ENCODE measurements at places on chromosomes 4 and X.
A peak's percentile ranks its signal among the peaks of the same experiment; 100 is the strongest.

DNA sequence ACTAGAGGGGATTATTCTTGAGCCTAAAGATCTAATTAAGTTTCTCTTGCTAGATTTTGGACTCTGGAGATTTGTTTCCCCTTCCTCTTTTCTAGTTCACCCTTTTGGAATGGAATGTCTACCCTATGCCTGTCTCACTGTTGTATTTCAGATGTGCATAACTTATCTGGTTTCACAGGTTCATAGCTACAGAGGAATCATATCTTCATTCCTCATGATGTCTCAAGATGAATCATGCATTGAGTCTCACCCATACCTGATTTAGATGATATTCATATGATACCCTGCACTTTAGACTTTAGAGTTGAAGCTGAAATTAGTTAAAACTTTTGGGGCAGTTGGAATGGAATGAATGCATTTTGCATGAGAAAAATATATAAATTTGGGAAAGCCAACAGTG, 246.7 kb downstream of the HS3ST1 start:
- no peak for DNase-seq

DNA sequence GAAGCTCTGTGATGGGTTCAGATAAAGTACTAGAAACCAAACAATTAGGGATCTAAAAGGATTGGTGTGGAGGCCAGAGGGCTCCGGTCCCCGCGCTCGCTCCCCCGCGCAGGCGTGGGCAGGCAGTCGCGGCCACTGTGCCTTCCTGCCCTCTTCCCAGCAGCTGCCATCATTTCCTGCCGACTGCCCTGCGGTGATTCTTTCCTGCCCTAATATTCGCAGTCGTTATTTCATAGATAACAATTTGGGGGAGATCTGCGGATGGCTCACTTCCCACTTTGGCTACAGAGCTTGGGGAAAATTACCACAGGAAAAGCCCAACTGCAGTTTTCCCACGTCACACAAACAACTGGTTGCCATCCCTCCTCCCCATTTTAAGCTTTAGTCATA, 2.2 kb downstream of the GRIA2 start:
- DNase-seq: no peak

DNA sequence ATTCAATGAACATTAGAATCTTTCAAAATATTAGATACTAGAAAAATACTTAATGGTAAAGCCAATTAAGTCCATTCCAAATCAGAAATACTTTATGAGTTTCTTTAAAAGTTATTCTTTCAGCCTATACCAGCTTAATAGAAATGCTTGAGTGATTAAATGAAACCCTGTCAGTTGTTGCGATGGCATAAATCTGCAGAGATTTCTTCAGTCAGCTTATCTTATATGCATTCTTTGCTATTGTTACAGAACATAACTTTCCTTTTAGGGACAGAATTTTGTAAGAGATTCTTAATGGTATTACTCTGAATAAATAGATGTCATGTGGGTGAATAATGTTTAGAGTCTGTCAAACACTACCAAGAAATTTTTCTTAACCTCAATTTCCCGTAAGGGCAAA, 325.0 kb upstream of the HAND2 start:
- no peak for DNase-seq

- DNase-seq: no peak
Observed at GRCh38 chr4:108058685-108059440, 69.2 kb downstream of the HADH start.

- no peak for DNase-seq
Observed at GRCh38 chr4:8385611-8386010, 54.9 kb downstream of the ACOX3 start.

GRCh38 chr4:143381189-143382118, 44.8 kb downstream of the GAB1 start:
- DNase-seq: peak; percentile 95

DNA sequence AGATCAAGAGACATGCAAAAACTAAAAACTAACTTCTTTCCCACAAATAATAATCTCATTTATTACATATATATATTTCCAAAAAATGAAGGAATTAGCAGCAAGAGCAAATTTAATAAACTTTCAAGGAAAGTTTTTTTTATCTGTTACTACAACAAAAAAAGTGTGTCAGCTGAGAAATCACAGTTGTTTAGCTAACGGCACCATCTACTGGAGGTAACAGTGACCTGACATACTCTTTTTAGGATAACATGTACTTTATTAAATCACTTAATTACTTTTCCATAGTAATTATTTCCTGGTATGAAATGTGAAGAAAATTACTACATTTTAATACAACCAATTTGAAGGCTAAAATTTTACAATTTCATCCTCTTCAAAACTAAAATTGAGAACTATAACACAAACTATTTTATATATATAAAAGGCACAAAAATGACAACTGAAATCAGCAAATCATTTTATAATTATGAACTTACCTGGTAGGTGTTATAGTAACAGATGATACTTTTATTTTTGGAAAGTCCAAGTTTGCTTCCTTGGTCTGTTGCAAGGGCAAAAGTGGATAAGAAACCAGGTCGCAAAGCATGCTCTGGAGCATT, 9.1 kb downstream of the LAMTOR3 start:
- DNase-seq: no peak

- DNase-seq: peak; percentile 4
Observed at GRCh38 chr4:7412554-7412912, 22.2 kb downstream of the PSAPL1 start.

GRCh38 chr4:152579916-152580315, 44.0 kb upstream of the FBXW7 start:
- DNase-seq: no peak

GRCh38 chr4:126742048-126742447, 890.7 kb upstream of the INTU start:
- no peak for DNase-seq

- DNase-seq: no peak
Observed at GRCh38 chr4:82493721-82494425, 63.5 kb downstream of the ENOPH1 start.
